LNCaP clone FGC (cell line): ENCODE measurements at places on chromosomes 7 and 10.
A peak's percentile ranks its signal among the peaks of the same experiment; 100 is the strongest.

- no peak for DNase-seq
These were observed 127.1 kb downstream of the CDK14 start for GRCh38 chr7:90723233-90723632.

DNA sequence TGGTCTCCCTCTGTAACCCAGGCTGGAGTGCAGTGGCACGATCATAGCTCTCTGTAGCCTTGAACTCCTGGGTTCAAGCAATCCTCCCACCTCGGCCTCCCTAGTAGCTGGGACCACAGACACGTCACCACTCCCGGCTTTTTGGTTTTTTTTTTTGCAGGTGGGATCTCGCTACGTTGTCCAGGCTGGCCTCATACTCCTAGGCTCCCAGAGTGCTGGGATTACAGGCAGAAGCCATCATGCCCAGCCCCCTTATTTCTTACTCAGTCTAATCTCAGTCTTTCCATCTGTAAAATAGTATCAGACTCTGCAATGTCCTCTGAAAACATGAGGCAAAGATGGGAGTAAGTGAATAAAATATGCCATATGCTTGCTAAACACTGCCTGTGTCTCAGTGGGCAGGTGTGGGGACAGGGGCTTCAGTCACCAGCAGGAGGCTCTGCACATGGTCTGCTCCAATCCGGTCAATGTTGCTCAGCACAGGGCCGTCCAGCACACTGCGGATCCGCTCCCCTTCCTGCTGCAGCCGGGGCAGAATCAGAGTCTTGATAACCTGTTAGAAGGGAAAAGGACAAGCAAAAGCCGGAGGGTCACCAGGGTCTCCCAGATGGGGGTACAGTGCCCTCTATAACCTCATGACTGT, 8.2 kb downstream of the AP4M1 start:
- DNase-seq, result no peak

DNA sequence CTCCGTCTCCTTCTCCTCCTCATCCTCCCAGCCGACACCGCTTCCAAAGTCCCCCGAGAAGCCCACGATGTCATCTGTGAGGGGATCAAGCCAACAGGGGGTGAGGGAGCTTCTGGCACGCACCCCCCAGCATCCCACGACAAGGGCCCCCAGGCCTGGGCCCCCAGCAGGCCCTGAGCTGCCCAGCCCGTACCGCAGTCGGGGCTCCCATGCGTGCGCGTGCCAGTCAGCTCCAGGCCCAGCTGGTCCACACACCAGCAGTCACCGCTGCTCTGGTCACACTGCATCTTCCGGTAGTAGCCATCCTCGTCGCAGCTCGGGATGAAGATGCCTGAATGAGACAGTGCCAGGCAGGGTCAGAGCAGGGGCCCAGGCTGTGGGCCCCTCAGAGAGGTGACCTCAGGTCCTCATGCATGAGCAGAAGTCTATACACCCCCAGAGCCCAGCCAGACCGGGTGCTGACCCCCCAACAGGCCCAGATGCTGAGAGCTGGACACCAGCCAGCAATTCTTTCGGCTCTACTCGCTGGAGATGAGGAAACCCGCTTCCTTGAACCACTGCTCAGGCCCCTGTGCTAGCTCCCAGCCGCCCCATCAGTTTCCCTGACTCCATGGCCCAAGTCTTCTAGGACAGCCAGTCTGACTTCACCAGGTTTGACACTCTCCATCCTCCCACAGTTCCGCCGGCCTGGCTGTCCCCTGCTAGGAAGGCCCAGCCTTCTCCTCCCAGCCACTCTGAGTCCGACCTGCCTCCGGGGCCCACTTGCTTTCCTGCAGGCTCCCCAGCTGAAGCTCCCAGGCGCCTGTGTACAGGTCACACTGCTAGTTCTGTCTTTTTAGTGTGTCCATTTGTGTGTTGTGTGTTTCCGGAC, 25.3 kb downstream of the SPOCK2 start:
- DNase-seq, result no peak

- no peak for DNase-seq
These were observed 23.0 kb downstream of the SGCE start for GRCh38 chr7:94633014-94633341.

DNA sequence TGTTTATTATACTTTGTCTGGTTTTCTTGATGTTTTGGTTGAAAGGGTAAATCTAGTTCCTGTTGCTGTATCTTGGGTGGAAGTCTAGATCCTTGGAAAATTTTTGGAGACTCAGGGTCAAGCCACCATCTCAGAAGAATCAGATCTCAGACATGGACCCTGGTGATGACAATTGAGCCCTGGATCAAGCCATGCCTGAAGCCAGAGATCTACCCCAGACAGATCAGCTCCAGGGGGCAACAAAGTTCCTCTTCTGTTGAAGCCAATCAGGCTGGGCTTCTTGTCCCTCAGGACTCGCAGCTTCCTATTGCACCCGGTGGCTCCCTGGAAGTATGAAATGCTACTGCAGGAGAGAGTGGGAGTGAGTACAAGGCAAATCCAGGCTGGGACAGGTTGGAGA, 106.9 kb downstream of the UNCX start:
- DNase-seq, result no peak

DNA sequence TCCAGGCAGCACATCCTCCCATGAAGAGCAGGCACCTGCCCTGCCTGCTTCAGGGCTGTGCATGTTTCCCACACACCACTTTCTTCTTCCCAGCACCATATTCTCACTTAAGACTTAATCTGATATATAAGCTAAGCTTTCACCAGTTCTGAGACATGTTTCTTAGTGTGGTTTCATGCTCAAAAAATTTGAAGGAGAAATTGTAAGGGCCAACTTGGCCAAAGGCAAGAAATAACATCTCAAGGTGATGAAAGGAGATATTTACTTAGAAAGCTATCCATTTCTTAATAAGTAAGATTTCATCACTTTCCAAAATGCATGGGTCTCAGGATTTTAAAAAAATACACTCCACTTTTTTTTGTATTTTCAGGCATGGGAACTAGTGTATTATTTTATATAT, 468.1 kb upstream of the AKR1E2 start:
- DNase-seq, result no peak

DNA sequence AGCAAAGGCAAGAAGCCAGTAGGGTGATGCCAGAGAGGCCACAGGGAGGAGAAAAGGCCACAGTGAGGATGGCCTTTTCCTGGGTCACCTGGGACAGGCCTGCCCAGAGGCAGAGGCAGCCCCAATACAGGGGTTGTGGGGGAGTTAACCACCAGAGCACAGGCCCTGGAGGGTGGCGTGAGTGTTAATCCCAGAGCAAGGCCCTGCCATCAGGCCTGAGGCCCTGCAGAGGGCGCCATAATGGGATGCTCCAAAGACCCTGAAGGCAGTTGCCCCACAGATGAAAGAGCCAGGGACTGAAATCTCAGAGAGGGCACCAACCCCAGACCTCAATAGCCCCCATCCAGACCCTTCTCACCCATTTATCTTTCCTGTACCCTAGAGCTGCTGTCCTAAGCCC, 23.9 kb downstream of the SLC13A4 start:
- DNase-seq, result no peak

DNA sequence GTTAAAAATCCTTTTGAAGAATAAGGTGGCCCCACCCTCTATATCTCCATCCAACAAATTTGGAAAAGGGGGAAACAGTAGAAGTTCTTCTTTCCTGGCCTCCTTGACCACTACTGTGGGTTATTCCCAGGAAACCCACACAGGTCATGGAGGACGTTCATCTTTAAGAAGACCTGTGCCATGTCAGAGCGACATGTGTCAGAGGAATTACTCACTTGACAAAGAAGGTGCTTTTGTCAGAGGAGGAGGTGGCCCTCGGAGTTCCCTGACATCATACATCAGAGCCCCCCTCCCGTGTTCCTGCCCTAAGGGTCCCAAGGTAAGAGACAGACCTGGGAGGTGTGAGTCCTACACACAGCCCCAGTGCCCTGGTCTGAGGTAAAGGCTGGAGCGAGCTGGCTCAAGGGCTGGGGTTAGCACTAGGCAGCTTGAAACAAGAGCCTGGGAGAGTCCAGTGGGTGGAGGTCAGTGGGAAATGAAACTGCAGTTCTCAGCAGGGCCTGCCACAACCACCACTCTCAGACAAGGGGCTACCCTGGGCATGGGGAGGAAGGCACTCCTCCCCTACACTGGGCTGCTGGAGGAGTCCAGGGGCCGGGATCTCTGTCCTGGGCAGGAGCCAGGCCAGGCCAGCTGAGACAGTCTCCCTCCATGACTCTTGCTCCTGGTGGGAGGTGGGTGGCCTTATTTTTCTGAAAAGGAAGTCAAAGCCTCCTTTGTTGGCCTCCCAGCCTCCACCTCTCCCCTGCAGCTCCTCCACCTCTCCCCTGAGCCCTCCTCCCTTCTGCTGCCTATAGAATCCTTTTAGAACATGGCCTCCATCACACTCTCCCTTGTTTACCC, 21.8 kb upstream of the ZMIZ1 start:
- no peak for DNase-seq

- DNase-seq, result no peak
These were observed 6.7 kb downstream of the SKAP2 start for GRCh38 chr7:26857506-26858240.

GRCh38 chr10:62541811-62542210, 167.6 kb downstream of the ZNF365 start:
- no peak for DNase-seq

- no peak for DNase-seq
These were observed 105.6 kb upstream of the NRBF2 start for GRCh38 chr10:63027531-63027930.

- DNase-seq, result peak; percentile 66
These were observed 30.4 kb upstream of the OTUD1 start for GRCh38 chr10:23408330-23408976.

DNA sequence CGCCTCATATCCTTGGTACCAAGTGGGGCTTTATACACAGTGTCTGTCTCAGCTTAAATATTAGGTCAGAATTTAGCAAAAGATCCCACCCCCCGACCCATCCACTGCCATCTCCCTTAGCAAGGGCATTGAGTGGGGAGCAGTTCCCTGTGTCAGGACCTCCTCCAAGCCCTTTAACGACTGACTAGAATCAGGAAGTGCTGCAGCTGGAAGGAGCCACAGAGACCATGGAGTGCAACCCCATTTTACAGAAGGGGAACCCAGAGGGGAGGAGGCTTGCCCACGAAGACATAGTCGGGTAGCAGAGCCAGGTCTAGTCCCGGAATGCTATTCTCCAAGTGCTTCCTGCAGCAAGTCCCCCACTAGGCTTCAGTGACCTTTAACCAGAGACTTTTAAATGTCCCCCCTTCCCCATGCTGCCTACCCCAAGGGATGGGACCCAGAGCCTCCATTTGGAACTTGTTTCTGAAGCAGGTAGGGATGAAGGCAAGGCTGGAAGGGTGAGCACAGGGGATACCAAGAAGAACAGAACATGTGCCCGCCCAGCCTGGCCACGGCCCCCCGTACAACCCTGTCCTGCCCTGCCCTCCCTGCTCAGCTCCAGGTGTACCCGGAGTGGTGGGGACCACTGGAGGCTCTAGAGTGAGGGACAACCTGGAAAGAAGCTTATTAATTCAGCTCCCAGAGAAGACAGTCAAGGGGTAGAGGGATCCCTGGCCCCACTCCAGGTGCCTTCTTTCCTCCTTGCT, 41.3 kb downstream of the C10orf105 start:
- no peak for DNase-seq

DNA sequence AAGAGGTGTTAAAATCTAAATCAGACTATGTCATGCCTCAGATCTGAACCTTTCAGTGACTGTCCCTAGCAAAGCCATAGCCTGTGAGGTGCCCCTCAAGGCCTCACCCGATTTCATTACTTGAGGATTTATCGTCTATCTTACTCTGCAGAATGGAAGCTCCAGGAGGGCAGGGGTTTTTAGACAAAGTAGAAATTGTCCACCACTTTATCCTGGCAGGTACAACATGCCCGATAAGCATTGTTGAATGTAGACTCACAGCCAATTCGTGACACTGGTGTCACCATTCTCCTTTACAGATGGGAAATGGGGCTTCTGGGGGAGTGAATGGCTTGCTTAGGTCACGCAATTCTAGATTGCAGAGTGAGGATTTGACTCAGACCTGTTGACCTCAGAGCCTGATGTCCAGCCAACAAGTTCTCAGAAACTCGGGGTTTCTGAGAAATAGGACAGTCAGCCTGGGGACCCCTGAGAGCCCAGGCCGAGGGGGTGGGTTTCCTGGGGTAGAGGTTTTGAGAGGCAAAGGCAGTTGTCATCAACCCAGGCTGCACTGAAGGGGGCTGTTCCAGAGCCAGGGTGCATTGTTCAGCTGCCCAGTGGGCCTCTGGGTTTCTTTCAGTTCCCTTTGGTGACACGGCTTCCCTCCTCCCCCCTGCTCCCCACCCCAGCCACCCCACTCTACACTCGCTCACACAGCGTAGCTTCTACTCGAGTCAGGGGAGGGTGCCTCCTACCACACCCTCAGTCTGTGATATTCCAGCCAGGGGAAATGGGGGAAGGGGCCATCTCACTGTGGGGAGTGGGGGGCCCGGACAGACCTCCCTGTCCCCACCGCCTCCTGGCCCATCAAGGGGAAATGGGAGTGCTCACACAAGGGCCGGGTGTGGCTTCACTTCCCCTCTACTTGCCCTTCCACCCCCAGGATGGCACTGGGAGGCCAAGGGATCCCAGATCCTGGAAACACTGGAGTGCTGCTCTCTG, 3.1 kb upstream of the IRF5 start:
- DNase-seq, result no peak
